ENCODE measurements at places on chromosomes 2 and 18.

DNA sequence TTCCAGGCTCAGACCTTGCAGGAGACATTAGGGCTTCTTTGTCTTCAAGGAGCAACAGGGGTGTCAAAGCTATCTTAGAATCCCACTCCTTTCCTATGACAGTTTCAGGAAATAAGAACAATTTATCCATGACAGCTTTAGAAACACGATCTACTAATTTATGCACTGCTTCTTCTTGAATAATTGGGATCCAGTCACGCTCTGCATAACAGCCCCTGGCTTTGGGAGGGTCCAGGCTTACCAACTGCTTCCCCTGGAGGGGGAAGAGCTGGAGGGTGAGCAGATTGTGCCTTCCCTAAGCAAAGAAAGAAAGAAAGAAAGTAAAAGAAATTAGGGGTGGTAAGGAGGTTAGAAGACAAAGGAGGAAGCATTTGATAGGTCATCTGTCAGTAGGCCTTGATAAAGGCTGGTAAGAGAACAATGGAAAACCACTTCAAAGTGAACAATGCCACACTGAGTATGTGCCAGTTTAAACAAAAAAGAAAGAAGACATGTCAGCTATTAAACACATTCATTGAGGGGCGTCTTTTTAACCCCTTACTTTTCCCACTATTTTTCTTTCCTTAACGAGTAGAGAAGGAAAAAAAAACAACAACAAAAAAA is 327.6 kb downstream of the DCC start:
- no peak for DNase-seq

DNA sequence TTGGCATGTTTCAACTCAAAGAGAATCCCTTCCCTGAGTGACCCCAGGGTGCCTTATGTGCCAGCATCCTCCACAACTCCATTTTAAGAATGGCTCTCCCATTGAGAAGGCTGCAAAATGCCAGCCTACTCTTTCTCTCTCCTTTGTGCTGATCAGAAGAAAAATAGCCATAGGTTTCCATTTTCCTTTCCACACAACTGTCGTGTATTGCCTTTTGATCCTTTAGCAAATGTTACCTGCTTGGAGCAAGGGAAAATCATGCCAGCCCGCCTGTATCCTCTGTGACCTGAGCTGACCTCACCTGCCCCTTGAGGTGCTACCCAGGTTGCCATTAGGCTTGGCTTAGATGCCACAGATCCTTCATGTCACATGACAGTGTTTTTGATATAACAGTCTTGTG is 38.8 kb downstream of the DPYSL5 start:
- DNase-seq, result no peak

- no peak for DNase-seq
Measured at GRCh38 chr18:48417985-48418384, 8.8 kb upstream of the ZBTB7C start.

DNA sequence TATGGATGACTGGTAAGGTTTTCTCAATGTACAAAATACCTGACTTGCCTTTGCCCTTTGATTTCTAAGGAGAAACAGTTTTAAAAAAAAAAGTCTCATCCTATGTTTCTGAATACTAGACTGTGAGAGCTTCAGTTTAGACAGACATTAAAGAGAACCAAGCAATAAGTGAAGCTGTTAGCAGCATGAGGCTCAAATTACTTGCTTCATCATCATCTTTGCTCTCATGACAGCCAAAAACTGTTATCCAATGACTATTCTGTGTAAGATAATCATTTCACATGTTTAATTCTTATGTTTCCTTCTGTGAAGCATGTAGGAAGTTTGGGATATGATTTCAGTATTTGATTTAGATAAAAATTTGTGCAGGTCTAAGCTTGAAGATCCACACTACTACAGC is 129.2 kb downstream of the COMMD1 start:
- no peak for DNase-seq

- DNase-seq, result no peak
Measured at GRCh38 chr2:146939991-146940685, 904.7 kb upstream of the ACVR2A start.

GRCh38 chr2:14751581-14751980 is 119.1 kb downstream of the LRATD1 start:
- no peak for DNase-seq

- DNase-seq, result peak; percentile 81
Measured at GRCh38 chr2:47323009-47323821, 79.7 kb upstream of the MSH2 start.

GRCh38 chr18:7273301-7273921 is 42.5 kb downstream of the LRRC30 start:
- no peak for DNase-seq

- DNase-seq, result no peak
Measured at GRCh38 chr2:8827729-8828128, 9.7 kb downstream of the KIDINS220 start.

- no peak for DNase-seq
Measured at GRCh38 chr2:222208010-222208690, 90.6 kb downstream of the PAX3 start.

DNA sequence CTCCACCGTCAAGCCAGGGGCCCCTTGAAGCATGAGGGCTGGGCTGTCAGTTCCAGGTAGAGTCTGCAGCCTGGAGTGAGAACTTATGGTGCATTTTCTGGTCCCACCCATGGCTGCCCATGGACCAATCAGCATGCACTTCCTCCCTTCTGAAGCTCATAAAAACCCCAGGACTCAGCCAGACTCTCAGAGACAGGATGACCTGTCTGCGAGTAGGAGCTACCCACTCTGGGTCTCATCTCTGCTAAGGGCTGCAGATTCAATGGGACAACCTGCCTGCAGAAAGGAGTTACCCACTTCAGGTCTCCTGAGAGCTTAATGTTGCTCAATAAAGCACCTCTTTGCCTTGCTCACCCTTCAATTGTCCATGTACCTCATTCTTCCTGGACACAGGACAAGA is 9.4 kb upstream of the DUSP19 start:
- no peak for DNase-seq

GRCh38 chr2:193463011-193463410 is 1268.3 kb upstream of the TMEFF2 start:
- no peak for DNase-seq

GRCh38 chr2:112692495-112692911 is 28.3 kb upstream of the NT5DC4 start:
- DNase-seq, result no peak

Measured in hematopoietic multipotent progenitor cell (in vitro differentiated cells).